ENCODE measurements at places on chromosomes 6 and 20.

- DNase-seq = no peak
Measured at GRCh38 chr20:49483018-49483695, 689 bp upstream of the KCNB1 start.

DNA sequence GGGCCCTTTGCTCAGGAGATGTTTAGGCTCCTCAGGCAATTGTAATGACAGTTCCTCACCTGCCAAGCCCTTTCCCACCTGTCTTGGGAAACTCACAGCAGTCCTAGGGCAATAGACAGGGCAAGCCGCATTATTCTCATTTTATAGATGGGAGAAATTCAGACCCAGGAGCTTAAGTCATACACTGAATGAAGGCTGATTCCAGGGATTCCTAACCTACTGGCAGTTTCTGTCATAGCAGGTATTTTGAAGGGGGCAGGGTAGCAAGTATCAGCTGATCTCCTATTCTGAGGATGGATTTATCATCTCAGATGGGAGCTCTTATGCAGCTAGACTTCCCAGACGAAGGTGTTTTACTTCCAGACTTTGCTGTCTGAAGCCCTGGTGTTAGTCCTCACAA, 61.4 kb upstream of the MYL9 start:
- DNase-seq = no peak

DNA sequence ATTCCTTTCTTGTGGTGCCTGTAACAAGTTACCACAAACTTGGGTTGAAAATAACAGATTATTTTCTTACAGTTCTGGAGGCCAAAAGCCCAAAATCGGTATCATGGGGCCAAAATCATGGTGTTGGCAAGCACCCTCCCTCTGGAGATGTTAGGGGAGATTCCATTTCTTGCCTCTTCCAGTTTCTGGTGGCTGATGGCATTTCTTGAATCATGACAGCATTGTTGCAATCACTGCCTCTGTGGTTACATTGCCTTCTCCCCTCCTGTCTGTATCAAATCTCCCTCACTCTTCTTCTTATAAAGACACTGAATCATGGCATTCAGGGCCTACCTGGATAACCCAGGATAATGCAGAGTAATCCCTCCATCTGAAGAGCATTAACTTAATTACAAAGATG, 17.9 kb upstream of the TENT5A start:
- DNase-seq = no peak

GRCh38 chr6:1590580-1590979, 19.1 kb upstream of the FOXC1 start:
- DNase-seq = no peak

- DNase-seq = no peak
Measured at GRCh38 chr6:151869345-151869744, 61.9 kb downstream of the ESR1 start.

GRCh38 chr20:21554985-21555384, 41.1 kb upstream of the NKX2-2 start:
- DNase-seq = no peak

GRCh38 chr6:31129130-31129529, 8.9 kb upstream of the CDSN start:
- no peak for DNase-seq

GRCh38 chr6:36616893-36617521, 22.8 kb downstream of the SRSF3 start:
- peak; percentile 63 for DNase-seq

DNA sequence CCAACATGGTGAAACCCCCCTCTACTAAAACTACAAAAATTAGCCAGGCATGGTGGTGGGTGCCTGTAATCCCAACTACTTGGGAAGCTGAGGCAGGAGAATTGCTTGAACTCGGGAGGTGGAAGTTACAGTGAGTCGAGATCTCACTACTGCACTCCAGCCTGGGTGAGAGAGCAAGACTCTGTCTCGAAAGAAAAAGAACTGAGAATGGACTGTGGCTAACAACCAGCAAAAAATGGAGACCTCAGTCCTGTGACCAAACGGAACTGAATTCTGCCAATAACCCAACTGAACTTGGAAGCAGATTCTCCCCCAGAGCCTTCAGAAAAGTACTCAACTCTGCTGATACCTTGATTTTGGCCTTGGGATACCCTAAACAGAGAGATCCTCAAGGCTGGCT, 604.5 kb downstream of the DOK5 start:
- no peak for DNase-seq

DNA sequence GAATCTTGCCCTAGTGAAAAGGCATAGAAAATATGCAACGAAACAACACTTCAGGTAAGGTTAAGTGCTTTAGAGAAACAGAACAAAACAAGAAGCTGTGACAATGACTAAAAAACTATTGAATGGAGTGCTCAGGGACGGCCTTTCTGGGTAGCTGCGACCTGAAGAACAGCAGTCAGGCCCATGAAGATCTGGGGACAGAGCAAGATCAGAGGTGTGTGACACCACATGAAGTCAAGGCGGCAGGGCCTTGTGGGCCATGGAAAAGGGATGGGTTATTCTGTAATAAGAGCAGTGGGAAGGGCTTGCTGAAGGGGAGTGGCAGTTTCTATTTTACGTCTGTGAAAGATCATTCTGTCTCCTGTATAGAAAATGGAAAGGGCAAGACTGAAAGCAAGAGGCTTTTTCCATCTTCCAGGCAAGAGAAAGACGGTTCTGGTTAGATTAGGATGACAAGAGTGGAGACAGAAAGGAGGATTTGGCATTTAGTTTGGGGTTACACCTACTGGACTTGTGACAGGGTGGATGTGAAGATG, 5.1 kb downstream of the UBE2V1 start:
- DNase-seq = no peak

DNA sequence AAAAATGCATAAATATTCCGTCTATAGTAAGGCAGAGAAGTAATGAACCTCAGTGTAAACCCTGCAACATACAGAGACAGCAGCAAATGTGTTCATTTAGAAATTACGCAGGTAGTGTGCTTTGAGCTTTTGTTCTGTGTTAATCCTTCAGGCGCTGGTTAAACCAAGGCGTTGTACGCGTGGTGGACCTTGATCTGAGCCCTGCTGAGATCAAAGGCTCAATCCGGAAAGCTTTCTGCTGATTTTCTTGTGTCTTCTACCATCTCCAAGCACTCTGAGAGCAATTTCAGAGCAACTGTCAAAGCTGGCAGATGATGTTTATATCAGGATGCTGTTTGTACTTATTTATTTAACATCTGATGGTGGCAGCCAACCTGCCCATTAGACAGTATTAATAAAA, 382.8 kb downstream of the CDH26 start:
- DNase-seq = no peak

- DNase-seq = no peak
Measured at GRCh38 chr20:34164381-34164984, 52.4 kb upstream of the EIF2S2 start.

GRCh38 chr20:34426026-34426425, 63.0 kb downstream of the ITCH start:
- no peak for DNase-seq

DNA sequence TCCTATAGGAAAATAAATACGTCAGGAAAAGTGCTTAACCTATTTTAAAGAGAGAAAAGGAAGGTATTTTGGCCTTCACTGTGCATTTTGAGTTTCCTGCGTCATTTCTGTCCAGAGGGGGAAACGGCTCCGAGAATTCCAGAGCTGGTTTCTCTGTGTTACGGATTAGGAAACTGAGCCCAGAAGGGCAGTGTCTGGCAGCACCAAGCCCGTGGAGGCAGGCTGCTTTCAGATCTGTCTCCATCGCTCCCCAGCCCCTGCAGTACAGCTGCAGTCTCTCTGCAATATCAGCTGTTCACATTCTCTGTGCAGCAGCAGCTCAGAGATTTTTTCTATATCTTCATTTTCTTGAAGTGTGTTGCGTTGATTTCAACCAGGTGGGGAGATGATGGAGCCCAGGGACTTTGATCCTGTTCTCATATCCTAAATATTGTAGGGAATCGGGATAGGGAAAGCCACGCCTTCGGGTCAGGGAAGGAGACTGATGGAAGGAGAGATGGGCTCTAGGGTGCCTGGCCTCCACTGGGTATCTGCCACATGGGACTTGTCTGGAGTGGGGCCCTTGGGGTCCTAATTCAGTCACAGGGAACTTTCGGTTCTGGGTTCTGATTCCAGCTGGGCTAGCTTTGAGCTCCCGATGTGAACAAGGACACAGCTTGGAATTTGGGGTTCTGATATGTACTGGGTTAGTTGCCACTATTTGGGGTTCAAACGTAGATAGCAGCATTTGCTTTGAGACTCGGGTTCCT, 2.8 kb downstream of the ANKRD60 start:
- DNase-seq = no peak

DNA sequence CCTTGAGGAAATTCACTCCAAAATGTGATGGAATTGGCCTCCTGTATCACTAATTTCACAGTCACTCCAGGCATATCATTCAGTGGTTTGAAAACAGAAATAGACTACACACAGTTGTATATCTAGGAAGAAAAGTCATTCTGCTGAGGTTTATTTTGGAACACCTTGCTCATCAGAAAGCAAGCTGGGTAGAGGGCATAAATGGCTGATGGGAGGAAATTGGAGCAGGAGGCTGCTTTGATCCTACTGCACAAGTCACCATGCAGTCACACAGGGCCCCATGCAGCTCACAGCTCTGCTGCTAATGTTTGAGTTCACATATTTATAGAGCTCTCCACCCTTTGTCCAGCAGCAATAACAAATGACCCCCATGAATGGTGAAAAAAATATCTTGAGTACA, 12.3 kb downstream of the NHLRC1 start:
- no peak for DNase-seq

- no peak for DNase-seq
Measured at GRCh38 chr6:69383627-69384026, 413.2 kb downstream of the LMBRD1 start.

DNA sequence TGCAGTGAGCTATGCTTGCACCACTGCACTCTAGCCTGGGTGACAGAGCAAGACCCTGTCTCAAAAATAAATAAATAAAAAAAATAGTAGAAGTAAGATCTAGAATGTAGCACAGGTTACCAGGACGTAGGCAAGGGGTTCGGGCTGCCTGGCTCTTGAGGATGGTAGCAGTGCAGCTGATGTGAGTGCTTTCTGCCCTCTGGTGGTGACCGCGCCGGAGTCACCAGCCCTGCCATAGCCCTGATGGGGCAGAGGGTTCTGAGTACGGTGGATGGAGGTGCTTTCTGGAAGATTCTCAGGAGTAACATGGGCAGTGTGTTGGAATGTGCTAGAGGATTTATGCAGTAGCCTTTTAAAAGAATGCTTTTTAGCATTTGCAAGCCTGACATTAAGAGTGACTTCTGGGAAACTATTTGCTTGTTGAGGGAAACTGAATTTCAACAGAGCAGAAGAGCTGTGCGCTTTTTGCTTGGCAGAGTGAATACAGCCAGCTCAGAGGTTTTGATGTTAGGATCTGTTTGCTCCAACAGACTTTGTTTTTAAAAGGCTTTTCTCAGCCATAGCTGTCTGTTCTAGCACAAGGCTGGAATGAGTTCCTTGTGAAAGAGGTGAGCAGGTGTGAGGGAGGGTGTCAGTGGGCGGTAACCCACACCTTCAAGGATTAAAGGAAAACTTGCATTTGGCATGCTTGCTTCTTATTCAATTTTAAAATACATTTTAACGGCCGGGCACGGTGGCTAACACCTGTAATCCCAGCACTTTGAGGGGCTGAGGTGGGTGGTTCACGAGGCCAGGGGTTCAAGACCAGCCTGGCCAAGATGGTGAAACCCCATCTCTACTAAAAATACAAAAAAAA, 65.9 kb downstream of the PTPN1 start:
- DNase-seq = peak; percentile 46
